ENCODE measurements at places on chromosomes 3 and 15. TPM values are rescaled to one million over a fixed set of nuclear protein-coding genes. Genes with fewer than 3 reads are reported as not detected.

CCR8 gene
- 0.36 TPM for total RNA-seq

DNA sequence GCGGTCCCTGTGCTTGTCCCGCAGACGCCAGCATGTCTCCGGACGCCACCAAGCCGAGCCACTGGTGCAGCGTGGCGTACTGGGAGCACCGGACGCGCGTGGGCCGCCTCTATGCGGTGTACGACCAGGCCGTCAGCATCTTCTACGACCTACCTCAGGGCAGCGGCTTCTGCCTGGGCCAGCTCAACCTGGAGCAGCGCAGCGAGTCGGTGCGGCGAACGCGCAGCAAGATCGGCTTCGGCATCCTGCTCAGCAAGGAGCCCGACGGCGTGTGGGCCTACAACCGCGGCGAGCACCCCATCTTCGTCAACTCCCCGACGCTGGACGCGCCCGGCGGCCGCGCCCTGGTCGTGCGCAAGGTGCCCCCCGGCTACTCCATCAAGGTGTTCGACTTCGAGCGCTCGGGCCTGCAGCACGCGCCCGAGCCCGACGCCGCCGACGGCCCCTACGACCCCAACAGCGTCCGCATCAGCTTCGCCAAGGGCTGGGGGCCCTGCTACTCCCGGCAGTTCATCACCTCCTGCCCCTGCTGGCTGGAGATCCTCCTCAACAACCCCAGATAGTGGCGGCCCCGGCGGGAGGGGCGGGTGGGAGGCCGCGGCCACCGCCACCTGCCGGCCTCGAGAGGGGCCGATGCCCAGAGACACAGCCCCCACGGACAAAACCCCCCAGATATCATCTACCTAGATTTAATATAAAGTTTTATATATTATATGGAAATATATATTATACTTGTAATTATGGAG lies 79.1 kb downstream of the SMAD6 start:
- no peak for DNase-seq

DNA sequence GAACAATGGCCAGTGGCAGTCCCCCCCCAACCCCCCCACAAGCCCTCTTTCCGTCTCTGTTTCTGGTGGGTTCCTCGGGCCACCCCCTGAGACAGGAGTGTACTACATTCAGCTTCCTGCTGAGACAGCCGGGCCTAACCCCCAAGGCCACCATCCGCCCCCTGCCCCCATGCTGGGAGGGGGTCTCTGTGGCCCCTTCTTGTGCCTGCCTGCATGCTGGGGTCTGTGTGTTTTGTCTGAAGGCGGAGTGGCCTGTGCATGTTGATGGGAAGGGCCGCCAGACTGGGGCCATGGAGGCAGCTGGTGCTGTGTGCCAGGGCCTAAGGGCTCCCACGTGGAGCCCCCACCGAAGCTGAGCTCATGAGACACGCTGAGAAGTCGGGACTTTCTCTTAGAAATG lies 26.6 kb downstream of the PLXNA1 start:
- DNase-seq = no peak

- DNase-seq = no peak
These were observed 21.3 kb upstream of the KLF13 start for GRCh38 chr15:31305375-31305774.

- DNase-seq = no peak
These were observed 95.5 kb downstream of the SSR3 start for GRCh38 chr3:156459434-156459833.

DNA sequence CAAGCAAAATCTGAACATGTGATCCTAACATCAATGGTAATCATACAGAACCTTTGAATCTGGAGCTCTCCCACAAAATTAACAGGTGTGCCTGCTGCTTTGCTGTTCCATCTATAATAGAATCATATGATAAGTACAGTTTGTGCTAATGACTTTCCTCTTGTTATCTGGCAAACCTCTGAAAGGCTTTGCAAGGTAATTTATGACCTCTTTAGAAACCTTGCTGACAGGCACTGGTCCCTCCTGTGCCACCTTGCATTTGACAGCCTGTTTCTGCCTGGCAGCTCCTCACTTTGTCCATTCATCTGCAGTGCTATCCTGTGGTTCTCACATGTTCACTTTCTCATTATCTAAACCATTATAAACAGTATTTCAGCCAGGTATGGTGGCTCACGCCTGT lies 10.2 kb upstream of the HTR3C start:
- DNase-seq = no peak

- DNase-seq = no peak
These were observed 179.7 kb upstream of the NDN start for GRCh38 chr15:23866832-23867231.

DNA sequence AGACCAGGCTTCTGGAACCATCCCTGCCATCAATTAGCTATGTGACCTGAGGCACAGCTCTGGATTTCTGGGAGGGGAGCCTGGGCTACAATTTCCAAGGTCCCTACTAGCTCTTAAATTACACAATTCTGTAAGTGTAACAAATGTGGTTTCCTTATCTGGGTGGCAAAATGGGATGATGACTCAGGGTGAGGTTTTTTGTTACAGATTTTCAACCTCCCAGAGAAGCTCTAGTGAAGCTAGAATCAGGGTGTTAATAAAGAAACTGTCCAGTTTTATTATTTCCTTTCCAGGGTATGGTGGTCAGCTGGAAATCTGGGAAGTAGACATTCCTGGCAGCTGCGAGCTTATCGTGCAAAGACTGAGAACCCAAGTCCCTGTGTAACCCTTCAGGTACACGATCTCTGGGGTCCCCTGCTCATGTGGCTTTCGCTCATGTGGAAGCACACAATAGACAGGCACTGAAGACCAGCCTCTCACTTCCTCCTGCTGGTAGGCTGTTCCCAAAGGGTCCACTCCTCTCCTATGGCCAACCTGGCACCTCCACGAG lies 7.3 kb downstream of the RAB27A start:
- no peak for DNase-seq

- no peak for DNase-seq
These were observed 35.2 kb upstream of the PRICKLE2 start for GRCh38 chr3:64260431-64260830.

- DNase-seq = no peak
These were observed 500.7 kb upstream of the ARRDC4 start for GRCh38 chr15:97459771-97460170.

- DNase-seq = no peak
These were observed 15.2 kb downstream of the EIF4E3 start for GRCh38 chr3:71709908-71710511.

DNA sequence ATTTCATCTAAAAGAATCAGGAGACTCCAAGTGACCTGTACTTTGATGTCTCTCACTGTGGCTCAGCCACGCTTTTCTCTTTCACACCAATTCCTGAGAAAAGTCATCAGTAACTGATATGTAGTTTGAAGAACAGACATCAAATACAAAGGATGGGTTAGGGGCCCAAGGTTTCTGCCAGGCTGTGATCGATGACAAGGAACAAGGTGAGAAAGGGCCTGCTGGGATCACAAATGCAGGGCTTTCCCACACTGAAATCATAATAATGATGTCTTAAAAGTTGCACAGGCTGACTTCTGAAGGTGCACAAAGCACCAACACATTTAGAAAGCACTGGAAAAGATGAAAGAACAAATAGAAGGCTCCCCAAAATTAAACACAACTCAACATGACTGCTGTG lies 396.9 kb downstream of the MAGI1 start:
- no peak for DNase-seq

DNA sequence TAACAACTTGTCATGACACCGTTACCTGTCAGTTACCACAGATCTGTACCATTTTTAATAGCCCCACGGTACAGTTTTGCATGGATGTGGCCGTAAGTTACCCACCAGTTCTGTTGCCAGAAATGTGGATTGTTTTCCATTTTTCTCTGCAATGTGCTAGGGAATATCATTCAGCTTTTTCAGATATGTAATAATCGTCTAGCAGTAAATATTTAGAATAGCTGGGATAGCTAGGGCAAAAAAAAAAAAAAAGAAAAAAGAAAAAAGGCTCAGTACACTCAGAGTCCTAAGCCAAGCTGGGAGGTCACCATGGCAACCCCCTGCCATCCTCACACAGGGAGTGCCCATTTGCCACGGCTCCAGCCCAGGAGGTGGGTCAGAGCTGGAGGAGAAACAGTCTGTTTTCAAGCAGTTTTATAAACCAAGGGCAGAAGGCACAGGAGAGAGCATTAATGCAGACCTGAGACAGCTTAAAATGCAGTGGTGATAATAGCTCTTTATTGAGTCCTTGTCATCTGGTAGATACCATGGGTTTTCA lies 25.2 kb downstream of the PAQR5 start:
- DNase-seq = no peak

DNA sequence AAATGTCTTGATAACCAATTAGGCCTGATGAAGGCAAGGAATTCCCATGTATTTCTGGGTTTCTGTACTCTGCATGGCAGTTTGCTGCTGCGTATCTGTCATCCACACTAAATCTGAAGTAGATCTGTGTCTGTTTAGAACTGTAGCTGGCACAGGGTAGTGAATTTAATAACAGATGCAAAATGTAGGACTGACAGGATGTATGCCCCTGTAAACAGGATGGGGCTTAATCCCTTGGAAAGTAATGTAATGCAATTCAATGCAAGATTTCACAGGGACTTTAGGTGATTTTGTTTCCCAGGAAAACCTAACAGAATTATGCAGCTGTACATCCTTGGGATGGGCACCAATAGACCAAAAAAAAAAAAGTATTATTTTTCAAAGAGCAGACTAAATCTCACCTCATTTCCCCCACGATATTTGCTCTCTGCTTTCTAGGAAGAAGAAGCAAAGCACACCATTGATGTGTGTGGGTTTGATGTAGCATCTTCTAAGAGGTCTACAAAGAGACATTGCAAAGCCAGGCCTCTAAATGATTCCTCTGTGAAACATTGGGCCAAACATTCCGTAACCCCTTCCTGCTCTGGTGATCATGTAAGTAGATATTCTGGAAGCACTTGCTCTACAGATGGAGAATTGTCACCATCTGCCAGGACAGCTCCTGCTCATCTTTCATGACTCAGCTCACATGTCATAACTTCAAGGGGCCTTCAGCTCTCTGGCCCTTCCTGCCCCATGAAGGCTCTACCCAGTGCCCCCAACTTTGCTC lies 464.3 kb upstream of the RGMA start:
- DNase-seq = no peak

DNA sequence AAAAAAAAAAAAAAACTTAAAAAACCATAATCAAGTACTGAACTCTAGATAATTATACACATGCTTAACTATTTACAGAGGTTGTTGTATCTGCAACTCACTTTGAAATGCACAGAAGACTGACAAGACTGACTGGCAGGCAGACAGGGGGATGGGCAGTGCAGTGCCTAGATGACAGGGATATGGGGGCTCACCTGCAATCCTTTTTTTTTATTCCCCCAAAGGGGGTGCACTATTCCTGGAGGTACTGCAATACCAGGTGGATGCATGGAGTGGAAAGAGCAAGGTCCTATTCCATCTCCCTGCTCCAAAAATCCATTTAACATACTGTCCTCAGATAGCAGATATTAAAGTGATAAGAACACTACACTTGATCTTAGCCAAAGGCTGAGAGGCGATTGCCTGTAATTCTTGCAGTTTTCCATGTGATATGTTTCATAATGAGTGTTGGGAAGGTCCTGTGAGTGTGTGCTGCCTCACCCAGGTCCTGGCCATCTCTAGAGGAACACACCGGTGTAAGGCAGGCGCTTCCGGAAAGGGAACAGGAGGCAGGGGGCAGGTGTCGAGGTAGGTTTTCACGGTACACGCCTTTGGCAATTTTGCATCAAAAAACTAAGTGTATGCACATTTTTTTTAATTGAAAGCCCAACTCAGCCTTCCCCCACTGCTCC lies 22.7 kb downstream of the SEC61A1 start:
- DNase-seq = no peak

GRCh38 chr15:73273181-73274002 lies 95.4 kb downstream of the HCN4 start:
- DNase-seq = peak; percentile 40

DNA sequence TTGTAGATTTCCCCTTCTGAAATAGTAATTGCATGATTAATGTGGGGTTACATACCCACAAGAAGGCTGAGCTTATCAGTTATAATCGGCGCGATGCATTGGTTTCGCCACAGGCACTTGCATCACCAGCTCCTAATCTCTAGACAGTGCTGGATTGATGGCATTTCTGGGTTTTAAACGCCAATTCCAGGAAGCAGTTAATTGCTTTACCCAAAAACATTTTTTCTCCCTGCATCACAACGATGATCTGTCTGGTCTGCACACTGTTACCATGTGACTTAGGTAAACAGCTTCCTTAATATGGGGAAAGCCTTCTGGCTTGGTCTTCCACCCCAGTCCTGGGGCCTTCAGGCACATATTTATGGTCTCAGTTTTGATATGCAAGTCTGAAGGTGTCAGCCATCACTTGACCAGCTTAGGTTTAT lies 70.0 kb upstream of the HEG1 start:
- DNase-seq = no peak

- no peak for DNase-seq
These were observed 21.5 kb downstream of the AGTR1 start for GRCh38 chr3:148718982-148719862.

DNA sequence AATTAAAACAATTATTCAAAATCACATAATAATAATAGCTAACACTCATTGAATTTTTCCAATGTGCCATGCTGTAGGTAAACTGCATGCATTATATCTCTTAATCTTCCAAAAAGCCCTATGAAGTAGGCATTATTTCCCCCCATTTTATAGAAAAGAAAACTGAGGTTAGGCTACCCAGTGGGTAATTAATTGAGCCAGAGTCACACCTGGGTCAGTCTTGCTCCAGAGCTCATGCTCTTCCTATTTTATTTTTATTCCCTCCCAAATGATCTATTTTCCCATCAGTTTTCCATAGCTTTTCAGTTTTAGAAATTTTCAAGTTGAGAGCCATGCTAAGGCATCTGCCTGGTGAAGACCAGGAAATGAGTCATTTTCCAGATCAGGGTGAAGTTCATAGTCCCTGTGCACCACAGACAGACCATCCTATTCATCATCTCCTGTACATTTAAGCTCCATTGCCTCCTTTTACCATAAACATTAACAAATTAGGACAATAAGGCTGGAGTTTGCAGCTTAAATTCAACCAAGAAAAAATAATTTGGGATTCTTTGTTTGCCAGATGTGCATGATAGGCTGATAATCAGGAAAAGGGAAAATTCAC lies 417.3 kb downstream of the OTOL1 start:
- DNase-seq = no peak

DNA sequence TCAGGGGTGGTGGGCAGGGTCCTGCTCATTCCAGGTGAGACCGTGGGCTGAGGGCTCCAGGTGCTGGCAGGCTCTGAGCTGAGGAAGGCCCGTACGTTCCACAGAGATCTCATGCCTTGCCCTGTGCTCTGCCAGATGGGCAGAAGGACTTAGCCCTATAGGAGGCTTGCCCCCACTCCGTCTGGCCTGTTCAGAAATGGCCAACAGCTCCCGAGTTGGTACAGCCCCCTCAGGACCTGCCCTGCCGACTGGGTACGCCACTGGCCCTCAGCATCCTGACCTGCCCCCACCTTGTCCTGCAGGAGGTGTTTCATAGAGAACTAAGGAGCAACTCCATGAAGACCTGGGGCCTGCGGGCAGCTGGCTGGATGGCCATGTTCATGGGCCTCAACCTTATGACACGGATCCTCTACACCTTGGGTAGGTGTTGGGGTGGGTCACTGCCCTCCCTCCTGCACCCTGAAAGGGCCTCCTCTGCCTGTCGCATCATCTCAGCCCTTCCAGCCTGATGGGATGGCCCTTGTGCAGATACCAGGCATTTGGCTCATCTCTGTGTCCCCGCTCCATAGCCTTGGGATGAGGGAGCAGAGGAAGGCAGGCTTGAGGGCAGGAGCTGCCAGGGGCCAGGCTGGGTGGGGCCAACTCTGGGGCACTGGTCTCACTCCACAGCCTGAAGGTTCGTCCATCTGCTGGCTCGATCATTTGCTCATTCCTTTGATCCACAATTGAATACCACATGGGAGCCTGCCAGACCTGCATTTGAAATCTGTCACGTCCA lies 14.2 kb downstream of the TMEM43 start:
- DNase-seq = no peak

Measured in activated naive CD4-positive, alpha-beta T cell treated with anti-CD3 and anti-CD28 coated beads, Interleukin-2, amount 50 U/mL, for 72 hours (primary cell).